ENCODE measurements at places on chromosomes 7 and 10.

DNA sequence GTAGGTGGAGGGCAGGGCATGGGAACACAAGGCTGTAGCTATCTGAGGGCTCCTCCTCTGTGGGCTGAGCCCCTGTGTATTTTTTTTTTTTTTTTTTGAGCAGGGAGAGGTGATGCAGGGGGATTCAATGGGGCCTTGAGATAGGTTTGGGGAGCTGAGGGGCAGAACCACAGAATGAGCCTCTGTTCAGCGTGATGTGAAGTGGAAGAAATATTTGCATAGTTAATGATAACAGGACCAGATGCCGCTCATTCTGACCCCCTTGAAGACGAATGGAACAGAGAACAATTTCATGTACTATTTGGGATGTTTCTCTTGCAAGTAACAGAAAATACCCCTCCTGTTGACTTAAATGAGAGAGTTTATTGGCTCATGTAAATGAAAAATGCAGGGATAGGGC lies 69.7 kb upstream of the EMX2 start:
- DNase-seq: no peak

GRCh38 chr10:14391342-14391741 lies 60.6 kb upstream of the FRMD4A start:
- no peak for DNase-seq

- no peak for DNase-seq
Measured at GRCh38 chr10:130338636-130339024, 202.4 kb downstream of the GLRX3 start.

- DNase-seq: no peak
Measured at GRCh38 chr7:112481121-112481736, 438 bp downstream of the LSMEM1 start.

- no peak for DNase-seq
Measured at GRCh38 chr10:86344714-86345161, 21.9 kb downstream of the GRID1 start.

DNA sequence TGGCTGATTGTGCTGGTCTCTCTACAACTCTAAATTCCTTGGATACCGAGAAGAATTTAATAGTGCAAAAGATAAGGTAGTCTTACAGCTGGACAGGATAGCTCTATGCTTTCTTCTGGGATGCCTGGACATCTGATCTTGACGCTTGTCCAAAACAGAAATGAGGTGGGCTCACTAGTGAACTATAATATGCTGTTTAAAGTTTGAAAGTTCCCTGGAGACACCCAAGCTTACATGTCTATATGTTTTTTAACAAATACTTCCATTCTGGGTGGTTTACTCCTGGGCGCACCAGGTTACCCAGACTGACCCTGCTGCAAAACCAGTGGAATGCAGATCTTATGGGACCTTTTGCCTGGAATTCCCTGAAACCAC lies 702.1 kb upstream of the COBL start:
- DNase-seq: no peak

- DNase-seq: no peak
Measured at GRCh38 chr7:137882261-137882668, 35.5 kb upstream of the DGKI start.

DNA sequence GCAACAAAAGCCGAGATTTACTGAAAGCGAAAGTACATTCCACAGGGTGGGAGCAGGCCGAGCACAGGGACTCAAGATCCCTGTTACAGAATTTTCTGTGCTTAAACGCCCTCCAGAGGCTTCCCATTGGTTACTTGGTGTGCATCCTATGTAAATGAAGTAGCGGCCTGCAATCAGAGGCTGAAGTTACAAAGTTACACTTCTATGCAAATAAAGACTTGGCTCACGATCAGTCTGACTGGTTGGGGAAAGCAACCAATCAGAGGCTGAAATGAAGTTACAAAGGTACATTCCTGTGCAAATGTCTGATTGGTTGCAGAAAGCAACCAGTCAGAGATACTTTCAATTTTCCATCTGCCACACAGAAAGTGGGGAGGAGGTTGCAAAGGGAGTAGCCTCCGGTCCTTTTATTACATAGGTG lies 4.1 kb downstream of the ACBD7 start:
- DNase-seq: peak; percentile 15

DNA sequence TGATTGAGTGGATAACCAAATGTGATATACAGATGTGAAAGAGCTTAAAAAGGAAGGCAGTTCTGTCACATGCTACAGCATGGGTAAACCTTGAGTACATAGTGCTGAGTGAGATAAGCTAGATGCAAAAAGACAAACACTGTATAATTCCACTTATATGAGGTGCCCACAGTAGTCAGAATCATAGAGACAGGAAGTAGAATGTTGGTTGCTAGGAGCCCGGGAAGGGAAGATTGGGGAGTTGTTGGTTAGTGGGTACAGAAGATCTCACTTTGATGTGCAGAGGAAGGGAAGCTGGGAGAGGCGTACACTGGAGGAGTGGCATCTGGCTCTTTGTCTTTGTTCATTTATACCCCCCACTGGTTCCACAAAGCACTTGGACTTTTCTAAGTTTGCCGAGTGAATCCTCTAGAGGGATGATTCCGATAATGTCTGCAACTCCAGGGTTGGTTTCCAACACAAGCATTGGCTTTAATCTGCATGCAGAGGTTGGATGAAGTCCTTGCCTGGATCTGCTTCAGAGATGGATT lies 39.5 kb downstream of the TSPAN14 start:
- DNase-seq: no peak

- no peak for DNase-seq
Measured at GRCh38 chr10:13823096-13823708, 236.4 kb downstream of the PRPF18 start.

- DNase-seq: no peak
Measured at GRCh38 chr7:27888736-27889135, 148.8 kb downstream of the TAX1BP1 start.

- DNase-seq: no peak
Measured at GRCh38 chr10:108244443-108245228, 1080.1 kb upstream of the SORCS1 start.

- no peak for DNase-seq
Measured at GRCh38 chr10:131890276-131891195, 10.3 kb upstream of the PPP2R2D start.

- DNase-seq: peak; percentile 16
Measured at GRCh38 chr10:98045785-98046389, 15.5 kb upstream of the CRTAC1 start.

DNA sequence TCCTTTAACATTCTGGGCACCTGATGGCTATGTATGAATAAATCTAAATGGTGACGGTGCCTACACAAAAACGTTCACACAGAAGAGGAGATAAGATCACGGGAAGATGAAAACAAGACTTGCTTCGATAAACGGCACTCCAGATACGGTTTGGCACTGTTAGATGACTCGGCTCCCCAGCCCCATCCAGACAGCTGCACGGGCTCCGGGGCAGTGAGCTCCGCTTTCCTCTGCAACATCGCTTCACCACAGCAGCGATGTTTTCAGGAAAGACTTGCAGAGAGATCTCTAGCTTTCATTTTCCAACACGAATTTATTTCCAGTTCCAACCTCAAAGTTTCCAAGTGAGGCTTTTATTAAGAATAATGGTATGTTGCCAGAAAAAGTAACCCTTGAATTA lies 132.1 kb downstream of the KLF6 start:
- DNase-seq: no peak

GRCh38 chr10:70804421-70804808 lies 11.3 kb upstream of the SGPL1 start:
- no peak for DNase-seq

GRCh38 chr10:2703953-2704352 lies 363.4 kb upstream of the PFKP start:
- no peak for DNase-seq

GRCh38 chr10:88889559-88890337 lies 9.7 kb downstream of the STAMBPL1 start:
- DNase-seq: no peak

DNA sequence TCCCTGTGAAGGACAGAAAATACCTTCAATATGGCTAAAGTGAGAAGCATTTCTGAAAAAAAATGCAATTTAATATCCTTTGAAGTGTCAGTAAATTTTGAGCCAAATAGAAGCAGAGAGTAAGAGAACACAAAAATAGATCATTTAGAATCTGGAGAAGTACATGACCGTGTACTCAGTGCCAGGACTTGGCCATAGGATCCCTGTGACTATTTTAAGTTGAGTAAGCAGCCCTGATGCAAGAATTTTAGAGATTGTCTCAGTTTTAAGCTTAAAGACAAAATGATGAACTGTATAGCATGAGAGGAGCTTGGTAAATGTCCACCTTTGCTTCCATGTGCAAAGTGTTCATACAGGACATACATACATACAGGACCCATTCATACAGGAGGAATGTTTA lies 2.5 kb downstream of the PTER start:
- DNase-seq: no peak

GRCh38 chr7:98097042-98097645 lies 9.5 kb upstream of the LMTK2 start:
- DNase-seq: no peak

DNA sequence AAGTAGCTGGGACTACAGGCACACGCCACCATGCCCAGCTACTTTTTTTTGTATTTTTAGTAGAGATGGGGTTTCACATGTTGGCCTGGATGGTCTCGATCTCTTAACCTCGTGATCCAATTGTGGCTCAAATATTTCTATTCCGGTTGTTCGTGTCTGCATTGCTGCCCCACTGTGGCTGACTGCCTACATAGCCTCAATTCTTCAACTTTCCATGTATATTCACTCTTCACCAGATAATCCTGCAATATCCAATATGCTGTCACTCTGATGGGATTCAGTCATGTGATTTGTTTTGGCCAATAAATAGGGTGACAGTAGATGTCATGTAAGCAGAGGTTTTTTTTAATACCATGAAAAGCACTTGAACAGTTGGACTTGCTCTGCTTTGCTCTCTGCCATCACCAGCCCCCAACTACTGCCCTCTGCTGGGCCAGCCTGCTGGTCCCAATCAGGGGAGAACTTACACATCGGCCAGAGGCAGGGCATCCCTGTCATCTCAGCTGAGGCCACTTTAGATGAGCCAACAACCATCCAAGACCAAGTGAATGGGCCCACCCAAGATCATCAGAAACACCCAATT lies 56.7 kb downstream of the NSUN6 start:
- DNase-seq: no peak

GRCh38 chr7:114931656-114932011 lies 9.7 kb downstream of the MDFIC start:
- no peak for DNase-seq

GRCh38 chr10:126017961-126018560 lies 121.7 kb downstream of the FANK1 start:
- no peak for DNase-seq

DNA sequence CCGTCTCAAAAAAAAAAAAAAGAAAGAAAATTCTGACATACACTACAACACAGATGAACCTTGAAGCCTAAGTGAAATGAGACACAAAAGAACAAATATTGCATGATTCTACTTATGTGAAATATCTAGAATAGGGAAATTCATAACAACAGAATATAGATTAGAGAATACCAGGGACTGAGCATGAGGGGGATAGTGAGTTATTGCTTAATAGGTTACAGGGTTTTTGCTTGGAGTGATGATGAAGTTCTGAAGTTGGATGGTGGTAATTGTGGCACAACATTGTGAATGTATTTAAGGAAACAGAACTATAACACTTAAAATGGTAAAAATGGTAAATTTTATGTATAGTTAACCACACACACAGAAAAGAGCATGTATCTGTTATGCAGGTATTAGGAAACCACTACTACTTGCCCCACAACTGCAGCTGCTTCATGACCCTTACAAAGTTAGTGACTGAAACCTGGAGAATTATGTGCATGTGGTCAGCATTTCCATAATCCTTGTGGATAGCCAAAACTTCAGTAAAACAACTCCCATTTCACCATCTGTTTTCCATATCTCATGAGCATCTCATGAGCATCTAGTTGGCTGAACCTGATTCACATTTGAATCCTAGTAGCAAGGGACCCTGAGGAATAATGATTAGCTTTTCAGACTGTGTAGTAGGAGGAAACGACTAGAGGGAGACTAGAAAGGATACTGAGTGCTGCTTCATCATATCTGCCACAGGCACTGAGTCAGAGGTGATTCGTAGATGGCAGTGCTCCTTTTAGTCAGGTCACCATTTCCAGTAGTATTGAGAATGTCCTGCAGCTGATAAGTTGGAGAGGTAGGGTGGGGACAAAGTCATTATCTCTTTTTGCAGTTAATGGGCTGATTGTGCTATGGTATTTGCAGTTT lies 26.3 kb downstream of the SAMD8 start:
- no peak for DNase-seq

DNA sequence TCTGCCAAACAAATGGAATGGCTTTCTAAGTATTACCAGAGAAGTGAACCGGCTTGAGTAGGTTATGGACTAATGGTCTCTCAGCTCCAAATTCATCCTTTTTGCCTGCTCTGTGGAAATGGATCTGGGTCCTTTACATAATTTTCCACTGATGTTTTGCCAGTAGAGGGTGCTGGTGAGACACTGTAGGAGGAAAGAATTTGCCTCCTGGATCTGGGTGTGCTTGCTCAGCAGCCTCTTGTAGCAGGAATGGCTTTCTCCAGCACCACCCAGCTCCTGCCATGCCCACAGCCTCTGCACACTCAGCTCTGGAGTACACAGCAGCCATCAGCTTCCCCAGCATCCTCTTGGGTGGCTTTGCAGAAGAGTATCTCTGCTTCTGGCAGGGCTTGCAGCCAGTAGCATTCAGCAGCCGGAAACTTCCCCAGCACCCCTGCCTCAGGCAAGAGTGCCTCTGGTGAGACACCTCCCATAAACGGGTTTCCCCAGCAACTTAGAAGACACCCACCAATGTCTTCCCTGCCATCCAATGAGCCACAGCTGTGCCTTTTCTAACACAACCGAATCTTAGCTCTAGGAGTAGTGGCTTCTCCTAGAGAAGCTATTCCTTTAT lies 235.0 kb upstream of the PLPP4 start:
- no peak for DNase-seq

DNA sequence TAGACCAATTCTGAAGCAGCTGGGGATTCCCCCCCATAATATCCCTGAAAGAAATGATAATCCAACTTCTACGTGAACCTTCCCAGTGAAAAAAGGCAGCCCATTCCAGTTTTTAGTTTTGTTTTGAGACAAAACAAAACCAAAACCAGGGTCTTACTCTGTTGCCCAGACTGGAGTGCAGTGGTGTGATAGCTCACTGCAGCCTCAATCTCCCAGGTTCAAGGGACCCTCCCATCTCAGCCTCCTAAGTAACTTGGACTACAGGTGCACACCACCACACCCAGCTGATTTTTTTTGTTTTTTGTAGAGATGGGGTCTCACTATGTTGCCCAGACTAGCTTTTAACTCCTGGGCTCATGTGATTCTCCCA lies 12.5 kb upstream of the ARPC1A start:
- DNase-seq: no peak

- no peak for DNase-seq
Measured at GRCh38 chr10:88523739-88524400, 59.2 kb downstream of the RNLS start.

DNA sequence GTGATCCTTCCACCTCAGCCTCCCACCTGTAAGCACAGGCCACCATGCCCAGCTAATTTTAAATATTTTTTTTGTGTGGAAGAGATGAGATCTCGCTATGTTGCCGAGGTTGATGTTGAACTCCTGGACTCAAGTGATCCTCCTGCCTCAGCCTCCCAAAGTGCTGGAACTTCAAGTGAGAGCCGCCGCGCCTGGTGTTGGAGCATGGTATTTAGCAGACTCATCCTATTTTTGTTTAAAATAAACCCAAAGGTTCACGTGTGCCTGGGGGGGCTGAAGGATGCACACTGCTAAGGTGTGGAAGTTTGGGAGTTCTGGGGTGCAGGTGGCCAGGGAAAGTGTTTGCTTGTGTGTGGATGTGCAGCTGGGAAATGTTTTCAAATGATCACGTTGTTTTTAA lies 18.1 kb downstream of the PDGFA start:
- no peak for DNase-seq
